Activated CD4-positive, alpha-beta T cell treated with anti-CD3 and anti-CD28 coated beads for 36 hours (primary cell): ENCODE measurements at places on chromosomes 3 and 15. TPM values are rescaled to one million over a fixed set of nuclear protein-coding genes. Genes with fewer than 3 reads are reported as not detected.
A peak's percentile ranks its signal among the peaks of the same experiment; 100 is the strongest.

GRCh38 chr3:120601554-120601953, 5.4 kb downstream of the NDUFB4 start:
- no peaks in the 10 kb centered on the region for H3K4me1 ChIP-seq
- no peak for DNase-seq
- no peaks in the 10 kb centered on the region for H3K27me3 ChIP-seq
- peaks cover 20% of the 10 kb centered on the region for H3K36me3 ChIP-seq
- H3K27ac ChIP-seq: no peak overlapping the region

The CPA3 gene
- total RNA-seq: not detected

- H3K27ac ChIP-seq: no peak overlapping the region
- H3K36me3 ChIP-seq: peaks cover 38% of the 10 kb centered on the region
- H3K4me3 ChIP-seq: no peak overlapping the region
- no peak for DNase-seq
These were observed 18.3 kb downstream of the TMED3 start for GRCh38 chr15:79329171-79329611.

The SLC15A2 gene
- 0.53 TPM for total RNA-seq

DNA sequence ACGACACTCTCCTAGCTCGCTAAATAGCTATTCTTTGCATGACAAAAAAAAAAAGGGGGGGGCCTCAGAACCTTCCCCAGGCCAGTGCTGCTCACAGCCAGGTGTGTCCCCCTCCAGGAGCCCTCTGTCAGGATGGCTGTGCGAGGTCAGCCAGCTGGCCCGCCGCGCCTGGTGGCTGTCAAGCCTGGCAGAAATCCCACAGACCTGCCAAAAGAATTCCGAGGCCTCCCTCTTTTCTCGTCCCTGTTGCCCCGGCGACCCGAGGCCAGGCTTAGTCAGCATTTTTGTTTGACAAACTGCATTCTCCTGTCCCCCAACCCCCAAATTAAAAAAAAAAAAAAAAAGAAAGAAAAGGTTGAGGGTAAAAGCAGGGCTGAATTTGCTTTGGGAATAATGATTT, 61.9 kb downstream of the TM4SF4 start:
- H3K27me3 ChIP-seq: peaks cover 2% of the 10 kb centered on the region
- peaks cover 6% of the 10 kb centered on the region for H3K4me1 ChIP-seq
- DNase-seq: no peak
- H3K27ac ChIP-seq: no peak overlapping the region

DNA sequence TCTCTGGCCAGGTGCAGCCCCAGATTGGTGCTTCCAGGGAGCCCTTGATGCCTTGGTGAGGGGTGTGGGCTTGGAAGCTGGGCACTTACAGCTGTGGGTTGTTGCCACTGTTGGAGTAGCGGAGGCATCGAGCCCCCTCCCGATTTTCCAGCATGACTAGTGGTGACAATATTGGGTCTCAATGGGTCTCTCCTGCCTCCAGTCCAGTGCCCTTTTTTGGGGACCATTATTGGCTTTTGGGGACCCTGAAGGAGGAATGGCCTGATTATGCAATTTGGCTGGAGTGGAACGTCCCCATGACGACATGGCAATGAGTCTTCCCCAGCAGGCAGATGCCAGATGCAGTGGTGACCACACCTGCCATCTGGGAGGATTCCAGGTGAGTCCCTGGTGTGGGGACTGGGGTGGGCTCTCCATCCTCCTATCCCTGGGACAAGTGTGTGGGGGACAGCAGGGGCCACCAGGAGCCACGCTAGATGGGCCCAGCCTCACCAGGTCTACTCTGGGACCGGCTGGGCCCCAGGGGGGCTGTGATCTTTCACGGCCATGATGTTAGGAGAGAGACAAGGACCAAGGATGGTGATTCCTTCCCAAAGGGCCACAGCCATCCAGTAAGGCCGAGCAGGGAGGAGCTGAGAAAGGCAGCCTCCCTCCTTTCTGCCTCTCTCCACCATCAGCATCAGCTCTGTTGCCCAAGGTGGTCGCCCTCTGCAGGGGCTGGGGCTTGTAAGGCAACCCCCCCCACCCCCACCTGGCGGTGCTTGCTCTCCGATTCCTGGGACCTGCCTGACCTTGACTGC, 196.8 kb downstream of the GOLGA6L6 start:
- no peak overlapping the region for H3K27ac ChIP-seq
- peak; percentile 13 for DNase-seq
- no peak overlapping the region for H3K4me3 ChIP-seq
- H3K27me3 ChIP-seq: no peaks in the 10 kb centered on the region
- H3K4me1 ChIP-seq: no peaks in the 10 kb centered on the region
- H3K36me3 ChIP-seq: no peaks in the 10 kb centered on the region

GRCh38 chr3:138361561-138361971, 13.2 kb downstream of the MRAS start:
- no peak overlapping the region for H3K27ac ChIP-seq
- H3K27me3 ChIP-seq: no peaks in the 10 kb centered on the region
- H3K4me3 ChIP-seq: no peak overlapping the region
- no peaks in the 10 kb centered on the region for H3K4me1 ChIP-seq

- no peaks in the 10 kb centered on the region for H3K36me3 ChIP-seq
- peaks cover 10% of the 10 kb centered on the region for H3K27me3 ChIP-seq
- peak overlapping the region; percentile 42 for H3K27ac ChIP-seq
- DNase-seq: no peak
- peak overlapping the region; percentile 78 for H3K4me3 ChIP-seq
These were observed 8.9 kb upstream of the ADAMTS17 start for GRCh38 chr15:100350434-100351226.

GRCh38 chr3:106731230-106731629, 646.0 kb upstream of the CCDC54 start:
- H3K36me3 ChIP-seq: no peaks in the 10 kb centered on the region
- H3K4me1 ChIP-seq: no peaks in the 10 kb centered on the region
- H3K27me3 ChIP-seq: peaks cover 4% of the 10 kb centered on the region
- no peak overlapping the region for H3K27ac ChIP-seq

The CSK gene
- total RNA-seq: 229 TPM

- no peak overlapping the region for H3K27ac ChIP-seq
- H3K4me3 ChIP-seq: no peak overlapping the region
- DNase-seq: no peak
- no peaks in the 10 kb centered on the region for H3K36me3 ChIP-seq
- H3K27me3 ChIP-seq: peaks cover 13% of the 10 kb centered on the region
- H3K4me1 ChIP-seq: no peaks in the 10 kb centered on the region
These were observed 7.2 kb upstream of the MGLL start for GRCh38 chr3:127829537-127829936.

DNA sequence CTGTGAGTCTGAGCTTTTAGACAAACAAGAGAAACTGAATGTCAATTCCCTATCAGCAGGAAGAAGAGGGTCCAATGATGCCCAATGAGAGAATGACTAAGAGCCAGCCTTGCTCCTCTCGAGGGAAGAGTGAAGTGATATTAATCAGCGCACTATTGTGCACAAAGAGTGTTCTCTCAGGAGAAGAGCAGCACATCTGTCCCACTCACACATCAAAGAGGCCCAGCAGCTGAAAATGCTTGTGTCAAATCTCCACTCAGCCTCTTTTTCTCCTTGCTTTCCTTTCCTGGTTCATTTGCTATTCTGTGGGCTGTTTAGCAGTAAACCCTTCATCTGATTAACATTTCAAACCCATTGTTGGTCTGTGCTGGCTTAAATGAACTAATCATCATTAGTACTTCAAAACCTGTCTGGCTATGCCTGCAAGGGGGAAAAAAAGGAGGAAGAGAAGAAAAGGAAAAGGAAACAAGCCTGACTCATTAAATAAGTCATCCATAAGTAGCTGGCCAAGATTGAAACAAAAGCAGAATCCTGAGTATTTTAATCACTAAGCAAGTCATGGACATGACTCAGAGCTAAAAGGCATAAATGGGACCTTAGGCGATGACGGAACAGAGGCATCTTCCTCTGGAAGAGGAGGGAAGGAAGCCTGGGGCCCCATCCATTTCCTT, 912.7 kb downstream of the TUSC7 start:
- H3K4me3 ChIP-seq: no peak overlapping the region
- no peaks in the 10 kb centered on the region for H3K27me3 ChIP-seq
- no peaks in the 10 kb centered on the region for H3K36me3 ChIP-seq
- DNase-seq: no peak
- no peaks in the 10 kb centered on the region for H3K4me1 ChIP-seq

The CRYGS gene
- 1.7 TPM for total RNA-seq

- no peaks in the 10 kb centered on the region for H3K27me3 ChIP-seq
- peaks cover 35% of the 10 kb centered on the region for H3K4me1 ChIP-seq
- H3K4me3 ChIP-seq: no peak overlapping the region
- H3K36me3 ChIP-seq: peaks cover 64% of the 10 kb centered on the region
- DNase-seq: no peak
These were observed 85.7 kb downstream of the OXNAD1 start for GRCh38 chr3:16350597-16351318.

GRCh38 chr15:62888623-62889022, 153.9 kb upstream of the TPM1 start:
- H3K4me1 ChIP-seq: no peaks in the 10 kb centered on the region
- H3K4me3 ChIP-seq: no peak overlapping the region
- H3K27me3 ChIP-seq: peaks cover 14% of the 10 kb centered on the region
- no peak overlapping the region for H3K27ac ChIP-seq
- H3K36me3 ChIP-seq: no peaks in the 10 kb centered on the region

DNA sequence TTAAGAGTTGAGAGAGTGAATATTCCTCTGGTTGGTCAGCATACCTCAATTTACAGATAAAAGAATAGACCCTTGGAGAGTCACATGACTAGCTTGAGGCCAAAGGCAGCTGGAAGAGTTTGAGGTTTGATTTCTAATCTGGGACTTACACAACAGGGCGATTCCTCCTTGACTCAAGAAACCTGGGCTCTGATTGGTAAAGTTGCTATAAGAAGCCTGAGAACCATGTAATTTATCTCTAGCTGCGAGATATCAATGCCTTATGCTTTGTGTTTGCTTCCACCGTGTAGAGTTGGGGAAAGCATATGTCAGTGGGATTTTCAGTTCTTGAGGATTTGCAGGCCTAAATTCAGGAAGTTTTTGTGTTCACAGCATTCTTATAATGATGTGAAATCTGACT, 206.0 kb downstream of the KLHL25 start:
- no peak overlapping the region for H3K4me3 ChIP-seq
- H3K36me3 ChIP-seq: peaks cover 39% of the 10 kb centered on the region

GRCh38 chr15:74185710-74186348, 12.3 kb downstream of the ISLR start:
- H3K4me1 ChIP-seq: no peaks in the 10 kb centered on the region
- no peak overlapping the region for H3K4me3 ChIP-seq
- H3K27ac ChIP-seq: no peak overlapping the region
- H3K36me3 ChIP-seq: no peaks in the 10 kb centered on the region

DNA sequence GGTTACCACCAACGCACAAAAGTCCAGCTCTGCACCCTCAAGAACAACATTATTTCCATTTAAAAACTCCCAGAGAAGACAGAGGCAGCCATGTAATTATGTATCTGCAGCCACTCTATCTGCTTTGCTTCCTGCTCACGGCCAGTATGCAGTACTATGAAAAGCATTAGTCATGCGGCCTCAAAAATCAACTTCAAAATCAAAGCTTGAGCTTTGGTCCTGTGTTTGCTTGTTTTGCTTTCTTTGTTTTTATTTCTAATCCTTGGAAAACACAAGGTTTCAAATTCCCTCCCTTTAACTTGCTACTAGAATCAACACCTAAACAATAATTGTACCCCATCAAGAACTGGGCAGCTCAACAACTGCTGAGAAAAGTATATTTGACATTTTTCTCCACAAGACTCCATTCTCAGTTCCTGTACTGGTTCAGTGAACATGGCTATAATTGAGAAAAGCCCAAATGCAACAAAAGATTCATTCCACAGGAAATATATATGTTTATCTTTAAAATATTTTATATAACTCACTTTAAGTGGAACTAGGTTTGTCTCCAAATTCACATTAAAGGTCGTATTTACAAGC, 37.6 kb downstream of the GBE1 start:
- peaks cover 2% of the 10 kb centered on the region for H3K4me1 ChIP-seq
- no peak overlapping the region for H3K4me3 ChIP-seq
- H3K27ac ChIP-seq: no peak overlapping the region
- no peaks in the 10 kb centered on the region for H3K27me3 ChIP-seq
- DNase-seq: no peak
- H3K36me3 ChIP-seq: peaks cover 2% of the 10 kb centered on the region
